Stimulated activated CD4-positive, alpha-beta T cell treated with anti-CD3 and anti-CD28 coated beads, Interleukin-2, amount 100 ng/mL, for 48 hours (primary cell): ENCODE measurements at places on chromosomes 3 and 15.
A peak's percentile ranks its signal among the peaks of the same experiment; 100 is the strongest.

GRCh38 chr15:51917493-51917892 is 54.1 kb downstream of the LEO1 start:
- no peak for DNase-seq

DNA sequence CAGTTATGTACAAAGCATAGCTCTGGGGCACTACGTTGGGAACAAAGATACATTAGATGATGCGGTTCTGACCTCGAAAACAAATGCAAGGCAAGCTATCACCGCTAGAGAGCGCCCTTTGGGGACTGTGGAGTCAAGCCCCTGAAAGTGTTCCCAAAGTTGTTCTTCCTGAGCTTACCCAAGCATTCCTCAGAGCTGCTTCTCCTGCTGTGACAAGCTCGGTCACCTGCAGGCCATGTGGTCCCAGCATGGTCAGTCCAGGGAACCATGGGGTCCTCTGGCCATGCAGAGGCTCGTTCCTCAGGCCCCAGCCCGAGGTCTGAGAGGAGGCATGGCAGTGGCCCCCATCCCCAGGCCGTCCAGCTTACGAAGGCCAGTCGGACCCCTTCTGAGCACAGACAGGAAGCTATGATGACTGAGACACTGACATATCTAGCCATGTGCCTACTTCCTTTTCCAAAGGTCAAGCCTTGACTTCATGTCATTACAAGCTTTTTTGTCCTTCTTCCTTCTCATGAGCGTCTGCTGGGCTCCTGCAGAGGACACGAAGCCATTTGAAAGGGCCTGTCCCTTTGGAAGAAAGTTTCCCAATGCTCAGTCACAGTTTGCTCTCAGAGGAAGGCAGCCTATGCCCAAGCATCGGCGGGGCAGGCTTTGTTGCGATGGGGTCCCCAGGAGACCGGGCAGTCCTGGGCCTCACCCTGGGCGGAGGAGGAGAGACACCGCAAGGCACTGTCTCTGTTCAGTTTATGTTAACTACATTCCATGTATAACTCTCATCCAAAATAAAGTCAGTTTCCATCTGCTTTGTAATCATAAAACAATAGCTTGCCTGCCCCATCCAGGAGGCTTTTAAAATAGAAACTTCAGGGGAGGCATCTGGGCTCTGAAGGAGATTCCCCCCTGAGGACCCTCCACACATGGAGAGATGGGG is 79.3 kb downstream of the ATP10A start:
- DNase-seq = peak; percentile 54

DNA sequence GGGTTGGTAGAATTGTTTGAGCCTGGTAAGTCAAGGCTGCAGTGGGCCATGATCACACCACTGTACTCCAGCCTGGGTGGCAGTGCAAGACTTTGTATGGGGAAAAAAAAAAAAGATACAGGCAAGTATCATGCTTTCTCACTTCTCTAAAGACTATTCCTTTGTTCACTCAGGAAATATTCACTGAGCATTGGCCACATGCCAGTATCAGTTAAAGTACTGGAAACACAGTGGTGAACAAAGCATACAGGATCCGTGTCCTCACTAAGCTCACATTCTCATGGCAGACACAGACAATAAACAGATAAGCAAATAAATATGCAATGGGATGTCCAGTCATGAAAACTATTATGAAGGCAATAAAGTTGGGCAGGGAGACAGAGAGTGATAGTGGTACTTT is 5.1 kb upstream of the MTHFS start:
- DNase-seq = no peak

DNA sequence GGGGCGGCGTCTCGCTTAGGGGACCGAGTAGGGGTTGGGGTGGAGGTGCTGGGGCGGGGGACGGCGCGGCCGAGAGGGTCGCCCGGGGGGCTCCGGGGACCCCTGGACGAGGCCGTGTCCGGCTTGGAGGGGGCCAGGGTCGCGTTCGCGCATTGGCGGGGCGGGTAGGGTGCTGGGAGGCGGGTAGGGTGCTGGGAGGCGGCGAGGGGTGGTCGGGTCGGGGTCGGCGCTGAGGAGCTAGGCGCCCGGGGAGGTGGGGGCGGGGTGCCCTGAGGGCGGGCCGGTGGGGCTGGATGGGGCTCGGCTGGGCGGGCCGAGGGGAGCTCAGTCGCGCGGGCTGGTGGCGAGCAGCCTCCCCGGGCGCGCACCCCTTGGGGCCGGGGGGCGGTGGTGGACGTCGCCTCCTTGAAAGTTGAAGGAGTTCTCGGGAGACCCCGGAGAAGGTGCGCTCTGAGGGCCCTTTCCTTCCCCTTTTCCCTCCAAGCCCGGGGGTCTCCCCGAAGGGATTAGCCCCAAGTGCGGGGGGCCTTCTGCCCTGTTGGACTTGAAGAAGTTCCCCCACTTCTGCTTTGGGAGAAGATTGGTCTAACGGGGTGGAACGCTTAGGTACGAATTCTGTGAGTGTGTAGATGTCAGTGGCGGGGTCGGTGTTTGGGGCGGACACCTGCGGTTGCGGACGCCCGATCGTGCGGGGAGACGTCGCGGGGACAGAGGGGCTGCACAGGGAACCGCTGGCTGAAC is 543 bp downstream of the MEF2A start:
- no peak for DNase-seq

GRCh38 chr15:70867911-70868467 is 14.0 kb upstream of the LARP6 start:
- no peak for DNase-seq

- DNase-seq = no peak
Measured at GRCh38 chr3:40973141-40973540, 226.2 kb upstream of the CTNNB1 start.

GRCh38 chr3:180036671-180037455 is at the start of gene PEX5L:
TSS of gene PEX5L (minus strand) at chr3:180036937. CDS start at chr3:180036599, 338 bp downstream.
- peak; percentile 22 for DNase-seq
